Stimulated activated CD8-positive, alpha-beta memory T cell treated with anti-CD3 and anti-CD28 coated beads, Interleukin-2, amount 100 ng/mL, for 48 hours (primary cell): ENCODE measurements at places on chromosomes 1 and 21.

- DNase-seq, result no peak
These were observed 109.5 kb upstream of the NFIA start for GRCh38 chr1:60972841-60973364.

DNA sequence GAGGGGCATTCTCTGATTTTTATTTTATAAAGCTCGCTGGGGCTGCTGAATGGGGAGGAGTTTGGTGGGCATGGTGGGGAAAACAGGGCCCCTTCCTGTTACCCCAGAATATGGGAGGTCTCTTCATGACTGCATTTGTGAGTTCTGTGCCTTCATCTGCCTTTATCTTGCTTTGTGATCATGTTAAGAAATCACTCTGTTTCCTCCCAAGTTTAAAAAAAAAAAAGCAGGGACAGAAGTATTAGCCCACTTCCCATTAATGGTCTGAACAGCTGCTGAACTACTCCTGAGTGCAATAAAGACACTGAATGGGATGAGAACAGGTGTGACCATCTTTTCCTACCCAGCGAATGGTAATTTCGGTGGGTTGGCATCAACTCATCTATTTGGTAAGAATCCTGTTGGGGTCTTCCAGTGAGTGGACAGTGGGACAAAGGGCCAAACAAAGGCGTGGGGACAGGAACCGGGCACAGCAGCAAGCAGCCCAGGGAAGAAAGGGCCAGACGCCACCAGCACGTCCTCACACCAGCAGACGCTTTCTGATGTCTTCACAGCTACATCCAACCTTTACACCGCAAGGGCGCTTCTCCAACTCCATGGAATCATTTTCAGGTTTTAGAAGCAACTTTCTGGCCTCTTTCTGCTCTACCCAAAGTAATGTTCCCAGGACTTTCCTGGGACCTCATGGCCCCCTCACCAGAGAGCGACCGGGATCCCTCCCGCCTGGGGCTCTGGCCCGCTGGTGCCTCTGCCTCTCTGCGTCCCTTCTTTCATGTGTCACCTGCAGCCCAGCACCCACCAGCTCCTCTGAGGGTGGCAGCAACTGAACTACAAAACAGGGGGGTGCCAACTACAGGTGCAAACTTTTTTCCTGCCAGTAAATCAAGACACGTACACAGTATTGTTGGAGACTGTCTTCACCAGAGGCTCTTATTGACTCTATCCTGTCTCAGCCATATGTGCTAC, 160.2 kb downstream of the ADSS2 start:
- DNase-seq, result no peak

DNA sequence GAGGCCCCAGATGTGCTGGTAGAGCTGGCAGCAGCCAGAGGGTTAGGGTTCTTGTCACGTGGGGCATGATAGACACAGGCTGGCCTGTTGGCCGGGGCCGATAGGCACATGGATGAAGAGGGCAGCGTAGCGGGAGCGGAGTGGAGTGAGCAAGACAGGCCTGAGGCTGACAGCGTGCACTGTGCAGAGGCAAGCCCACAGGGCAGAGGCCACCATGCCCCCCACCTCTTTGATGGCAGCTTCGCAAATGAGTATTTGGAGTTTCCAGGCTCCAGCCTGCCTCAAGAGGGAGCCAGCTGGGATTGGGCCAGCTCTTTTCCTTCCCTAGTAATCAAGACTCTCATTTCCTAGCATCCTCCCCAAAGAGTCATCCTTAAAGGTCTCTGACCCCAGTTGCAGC, 43.5 kb downstream of the TMCC2 start:
- no peak for DNase-seq

DNA sequence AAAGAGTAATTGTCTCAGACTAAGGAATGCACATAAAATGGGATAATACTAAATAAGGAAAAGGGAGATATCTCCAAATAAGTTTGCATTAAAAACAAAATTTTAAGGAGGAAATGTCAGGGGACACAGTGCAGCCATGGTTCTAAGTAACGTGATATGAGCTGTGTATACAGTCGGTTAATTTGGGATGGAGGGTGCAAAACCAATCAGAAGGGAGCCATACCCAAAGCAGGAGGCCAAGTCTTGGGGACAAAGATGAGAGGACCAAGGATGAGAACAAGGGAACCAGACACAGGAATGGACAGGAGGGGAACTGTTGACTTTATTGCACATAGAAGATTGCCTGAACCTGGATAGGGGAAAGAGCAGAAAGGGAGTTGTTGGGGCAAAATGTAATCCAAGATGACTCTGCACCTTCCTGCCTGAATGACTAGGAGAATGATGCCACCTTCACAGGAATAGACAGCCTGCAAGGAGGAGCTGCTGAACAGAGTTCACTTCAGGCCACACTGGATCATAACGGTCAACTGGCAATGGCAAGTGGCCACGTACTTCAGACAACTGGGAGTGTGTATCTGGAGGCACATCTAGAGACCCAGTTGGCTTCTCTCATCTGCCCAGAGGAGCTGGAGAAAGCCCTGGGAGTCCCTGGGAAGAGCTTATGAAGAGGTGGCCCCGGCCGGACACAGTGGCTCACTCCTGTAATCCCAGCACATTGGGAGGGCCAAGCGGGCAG, 22.0 kb upstream of the BOLA1 start:
- DNase-seq, result no peak

- DNase-seq, result no peak
These were observed 536.3 kb downstream of the PTPRU start for GRCh38 chr1:29772584-29773100.

DNA sequence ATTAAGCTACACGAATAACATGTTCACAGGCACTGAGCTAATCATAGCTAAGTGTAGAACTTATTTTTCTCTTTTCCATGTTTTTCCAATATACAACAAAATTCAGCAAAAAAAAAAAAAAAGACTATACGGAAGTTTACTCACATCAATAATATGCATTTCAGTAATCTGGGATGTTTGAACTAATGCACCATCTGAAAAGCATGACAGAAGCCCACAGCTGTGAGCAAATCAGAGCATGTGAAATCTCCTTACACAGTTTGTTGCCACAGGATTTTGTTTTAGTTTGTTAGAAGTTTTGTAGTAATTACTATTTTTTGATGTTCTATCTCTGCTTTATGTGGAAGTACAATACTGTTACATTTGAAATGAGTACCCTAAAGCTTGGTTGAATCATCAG, 1051.7 kb downstream of the TTLL7 start:
- no peak for DNase-seq

DNA sequence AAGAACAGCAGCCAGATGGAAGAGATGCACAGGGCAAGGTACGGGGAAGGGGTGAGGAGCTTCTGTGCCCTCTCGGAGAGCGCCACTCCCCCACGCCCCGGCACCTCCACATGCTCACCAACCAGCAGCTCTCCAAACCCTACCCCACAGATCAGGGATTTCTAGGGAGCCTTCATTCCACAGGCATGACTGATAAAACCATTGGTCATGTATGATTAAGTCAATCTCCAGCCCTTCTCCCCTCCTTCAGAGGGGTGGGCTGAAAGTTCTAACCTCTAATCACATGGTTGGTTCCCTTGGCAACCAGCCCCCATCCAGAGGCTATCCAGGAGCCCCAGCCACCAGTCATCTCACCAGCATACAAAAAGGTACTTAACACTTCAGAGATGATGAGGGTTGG, 144.7 kb downstream of the TGFBR3 start:
- no peak for DNase-seq

DNA sequence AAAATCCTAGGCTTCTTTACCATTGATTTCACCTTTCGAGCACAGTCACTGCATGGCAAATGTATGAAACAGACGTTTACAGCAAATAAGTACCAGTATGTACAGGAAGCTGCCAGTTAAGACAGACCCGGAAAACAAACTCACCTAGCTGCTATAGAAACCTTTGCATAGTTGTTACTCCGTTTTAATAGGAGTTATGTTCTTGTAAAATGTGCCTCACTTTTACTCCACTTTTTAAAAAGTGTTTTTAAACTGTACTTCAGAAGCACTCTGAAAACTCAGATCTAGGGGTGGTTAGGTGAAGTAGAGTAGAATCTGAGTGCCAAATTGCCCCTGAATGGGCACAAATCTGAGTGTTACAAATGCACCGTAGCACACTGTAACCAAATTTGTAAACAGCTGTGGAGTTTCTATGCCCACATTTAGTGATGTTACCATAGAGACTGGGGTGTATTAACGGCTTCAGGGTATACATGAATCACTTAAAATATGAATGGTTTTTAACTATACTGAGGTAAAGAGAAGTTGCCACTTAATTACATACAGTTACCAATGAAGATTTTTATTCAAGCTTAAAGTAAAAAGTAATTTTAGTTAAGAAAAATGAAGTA, 30.7 kb downstream of the CNIH4 start:
- DNase-seq, result no peak

- no peak for DNase-seq
These were observed 45.7 kb downstream of the ZC3H11B start for GRCh38 chr1:219566951-219567947.

DNA sequence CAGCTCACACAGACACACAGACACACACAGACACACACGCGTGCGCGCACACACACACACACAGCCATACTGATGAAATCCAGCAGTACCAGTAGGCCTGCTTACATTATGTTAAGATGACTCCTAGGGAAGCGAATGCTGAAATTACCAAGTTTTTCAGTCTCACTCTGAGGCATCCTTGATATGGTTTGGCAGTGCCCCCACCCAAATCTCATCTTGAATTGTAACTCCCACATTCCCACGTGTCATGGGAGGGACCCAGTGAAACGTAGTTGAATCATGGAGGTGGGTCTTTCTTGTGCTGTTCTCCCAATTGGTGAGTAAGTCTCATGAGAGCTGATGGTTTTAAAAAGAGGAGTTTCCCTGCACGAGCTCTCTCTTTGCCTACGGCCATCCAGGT, 64.1 kb downstream of the TIAM1 start:
- DNase-seq, result no peak

DNA sequence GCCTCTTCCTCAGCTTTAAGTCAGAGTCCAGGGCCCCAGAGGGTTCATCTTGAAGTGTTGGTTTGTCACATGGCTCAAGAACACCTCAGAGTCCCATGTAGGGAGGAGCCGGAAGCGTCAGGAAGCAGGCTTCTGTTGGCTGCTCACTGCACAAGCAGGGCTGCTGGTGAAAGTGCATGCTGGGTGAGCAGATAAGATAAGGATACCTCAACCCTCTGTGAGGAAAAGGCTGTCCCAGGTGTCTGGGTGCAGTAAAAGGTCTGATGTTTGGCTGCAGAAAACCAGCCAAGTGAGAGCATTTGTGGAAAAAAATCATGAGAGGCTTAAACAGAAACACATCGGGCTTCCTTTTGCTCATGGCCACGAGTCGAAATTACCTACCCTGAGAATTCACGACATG, 6.2 kb upstream of the TEX35 start:
- DNase-seq, result no peak

DNA sequence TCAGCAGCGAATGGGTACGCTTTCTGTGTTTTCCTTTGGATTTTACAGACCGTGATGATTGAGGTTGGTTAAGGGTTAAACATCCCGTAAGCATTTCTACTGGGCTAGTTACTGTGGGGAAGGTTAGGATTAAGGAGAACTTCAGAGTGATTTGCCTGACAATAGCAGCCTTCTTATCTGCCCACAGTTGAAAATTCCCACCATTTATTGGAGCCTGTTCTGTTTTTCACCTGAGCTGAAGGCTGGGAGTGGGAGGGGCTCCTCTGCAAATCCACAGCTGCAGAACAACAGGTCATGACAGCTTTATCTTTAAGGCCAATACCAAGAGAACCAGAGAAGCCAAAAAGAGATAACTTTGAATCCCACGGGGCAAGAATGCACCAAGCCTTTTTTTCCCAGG, 168.6 kb downstream of the KAZN start:
- DNase-seq, result no peak

DNA sequence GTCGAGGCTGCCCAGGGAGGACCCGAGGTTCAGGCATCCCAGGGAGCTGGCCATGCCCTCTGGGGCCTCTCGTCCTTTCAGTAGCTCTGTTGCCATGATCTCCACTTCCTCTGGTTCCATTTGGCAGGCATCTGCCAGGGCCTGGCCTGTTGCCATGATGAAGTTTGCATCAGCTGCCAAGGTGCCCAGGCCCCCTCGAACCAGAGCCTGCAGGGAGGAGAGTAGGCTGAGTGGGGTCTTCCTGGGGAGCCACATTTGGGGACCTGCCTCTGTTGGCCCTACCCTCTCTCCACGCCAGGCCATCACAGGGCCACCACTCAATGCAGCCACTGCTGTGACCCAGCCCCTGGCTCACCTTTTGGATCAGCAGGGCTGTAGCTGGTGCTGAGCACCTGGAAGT, 16.4 kb upstream of the KIF21B start:
- no peak for DNase-seq

DNA sequence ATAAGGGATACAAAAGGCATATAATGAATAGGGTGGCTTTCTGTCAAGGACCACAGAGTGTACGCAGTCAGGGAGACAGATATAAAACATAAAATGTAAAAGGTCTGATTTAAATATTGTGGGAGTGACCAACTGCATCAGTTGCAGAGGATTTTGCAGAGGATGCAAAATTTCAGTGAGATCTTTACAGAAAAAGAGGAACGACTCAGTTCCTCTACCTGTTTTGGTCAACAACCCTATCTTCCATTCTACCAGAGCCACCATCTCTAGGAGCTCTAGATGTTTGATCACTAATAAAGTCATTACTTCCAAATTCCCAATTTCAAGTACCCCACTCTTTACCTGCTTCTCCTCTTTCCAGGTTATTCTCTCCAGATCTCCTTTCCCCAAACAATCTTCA, 16.5 kb downstream of the SOD1 start:
- no peak for DNase-seq

DNA sequence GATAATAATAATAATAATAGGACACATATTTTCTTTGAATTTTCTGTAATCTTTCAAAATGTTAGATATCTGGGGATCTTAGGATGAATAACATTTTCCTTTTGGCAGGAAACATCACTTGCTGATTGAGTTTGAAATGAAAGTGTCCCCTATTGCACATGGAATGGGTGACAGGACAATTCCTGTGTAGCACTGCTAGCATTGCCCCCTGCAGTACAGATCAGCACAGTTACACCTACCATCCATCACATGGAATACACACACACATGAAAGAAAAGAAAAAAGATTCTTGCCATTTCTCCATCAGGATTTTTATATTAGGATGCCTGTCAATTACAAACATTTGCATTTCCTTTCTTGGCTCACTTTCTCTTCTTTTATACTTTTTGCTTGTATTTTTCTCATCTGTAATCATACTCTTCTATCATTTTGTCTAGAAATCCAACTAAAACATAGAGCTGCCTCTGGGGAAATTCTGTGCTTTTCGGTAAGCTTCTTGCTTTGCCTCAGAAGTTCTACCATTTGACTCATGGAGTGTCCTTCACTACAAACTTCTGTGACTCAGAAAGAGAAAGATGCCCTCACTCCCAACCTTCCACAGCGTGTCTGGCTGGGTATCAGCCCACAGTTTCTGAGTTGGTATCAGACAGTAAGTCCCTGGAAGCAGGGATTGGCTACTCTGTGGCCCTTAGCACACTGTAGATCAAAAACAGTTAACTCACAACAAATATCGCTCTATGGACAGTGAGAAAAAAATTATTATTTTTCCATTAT, 641.2 kb downstream of the PTPRC start:
- no peak for DNase-seq

DNA sequence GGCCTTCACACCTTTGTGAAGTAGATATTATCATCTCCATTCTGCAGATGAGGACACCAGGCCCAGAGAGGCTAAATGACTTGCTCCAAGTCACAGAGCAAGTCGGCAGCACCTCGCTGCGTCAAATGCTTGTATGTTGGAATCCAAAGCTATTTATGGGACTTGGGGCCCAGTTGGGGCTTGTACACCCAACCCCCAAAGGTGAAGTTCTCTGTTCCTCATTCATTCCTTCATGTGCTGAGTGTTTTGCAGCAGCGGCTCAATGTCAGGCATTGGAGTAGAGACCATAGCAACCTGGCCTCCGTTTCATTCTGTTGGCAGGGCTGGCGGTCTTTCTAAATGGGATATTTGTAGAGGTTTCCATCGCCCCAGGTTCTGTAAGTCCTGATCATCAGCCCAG, 113.4 kb upstream of the SLC25A33 start:
- DNase-seq, result no peak
